ENCODE measurements at places on chromosomes 6 and 20.

DNA sequence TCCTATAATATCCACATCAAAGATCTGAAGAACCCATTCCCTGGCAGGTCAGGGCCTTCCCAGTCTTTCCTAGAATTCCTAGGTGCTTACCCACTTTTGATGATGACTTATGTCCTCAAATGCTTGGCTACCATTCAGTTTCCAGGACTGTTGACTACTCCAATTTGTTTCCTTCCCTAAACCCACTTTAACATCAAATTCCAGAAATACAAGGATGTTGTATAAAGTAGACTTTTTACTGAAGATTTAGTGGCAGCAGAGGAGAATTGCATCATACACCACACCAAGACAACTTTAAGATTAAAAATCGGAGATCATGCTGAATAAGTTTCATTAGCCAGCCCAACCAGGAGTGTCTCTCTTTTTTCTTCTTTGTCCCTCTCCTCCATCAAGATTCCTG, 203.3 kb upstream of the LAMP5 start:
- DNase-seq = peak; percentile 36

DNA sequence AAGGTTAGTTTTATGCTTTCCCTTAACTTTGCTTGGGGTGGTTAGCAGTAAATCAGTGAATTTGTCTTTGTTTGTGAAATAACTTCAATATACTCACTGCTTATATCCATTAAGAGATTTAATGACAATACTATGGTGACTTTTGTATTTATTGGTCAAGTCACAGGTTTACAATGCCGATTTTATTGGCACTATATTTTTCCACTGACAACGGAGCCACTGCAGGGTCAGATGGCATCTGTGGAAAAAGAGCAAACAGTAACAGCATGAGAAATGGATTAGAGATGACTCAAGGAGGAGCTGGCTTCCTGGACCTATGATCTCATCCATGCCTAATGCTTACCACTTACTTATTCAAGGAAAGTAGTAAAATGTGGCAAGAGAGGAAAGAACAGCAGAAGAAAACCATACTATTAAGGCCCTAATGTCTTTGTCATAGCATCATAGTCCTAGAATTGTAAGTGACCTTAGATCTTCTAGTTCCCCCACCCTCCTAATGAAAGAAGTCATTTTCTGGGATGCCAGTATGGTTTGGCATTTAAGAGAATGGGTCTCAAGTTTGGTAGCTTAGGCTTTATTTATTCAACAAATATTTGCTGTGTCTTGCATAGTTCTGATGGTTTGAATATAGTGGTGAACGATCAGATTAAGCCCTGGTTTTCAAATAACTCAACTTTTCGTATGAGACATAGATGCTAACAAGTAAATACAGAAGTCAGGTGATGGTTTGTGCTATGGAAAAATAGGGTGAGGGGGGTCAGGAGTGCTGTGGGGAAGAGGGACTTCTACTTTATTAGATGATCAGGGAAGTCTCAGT, 18.5 kb downstream of the RNF144B start:
- peak; percentile 98 for DNase-seq

DNA sequence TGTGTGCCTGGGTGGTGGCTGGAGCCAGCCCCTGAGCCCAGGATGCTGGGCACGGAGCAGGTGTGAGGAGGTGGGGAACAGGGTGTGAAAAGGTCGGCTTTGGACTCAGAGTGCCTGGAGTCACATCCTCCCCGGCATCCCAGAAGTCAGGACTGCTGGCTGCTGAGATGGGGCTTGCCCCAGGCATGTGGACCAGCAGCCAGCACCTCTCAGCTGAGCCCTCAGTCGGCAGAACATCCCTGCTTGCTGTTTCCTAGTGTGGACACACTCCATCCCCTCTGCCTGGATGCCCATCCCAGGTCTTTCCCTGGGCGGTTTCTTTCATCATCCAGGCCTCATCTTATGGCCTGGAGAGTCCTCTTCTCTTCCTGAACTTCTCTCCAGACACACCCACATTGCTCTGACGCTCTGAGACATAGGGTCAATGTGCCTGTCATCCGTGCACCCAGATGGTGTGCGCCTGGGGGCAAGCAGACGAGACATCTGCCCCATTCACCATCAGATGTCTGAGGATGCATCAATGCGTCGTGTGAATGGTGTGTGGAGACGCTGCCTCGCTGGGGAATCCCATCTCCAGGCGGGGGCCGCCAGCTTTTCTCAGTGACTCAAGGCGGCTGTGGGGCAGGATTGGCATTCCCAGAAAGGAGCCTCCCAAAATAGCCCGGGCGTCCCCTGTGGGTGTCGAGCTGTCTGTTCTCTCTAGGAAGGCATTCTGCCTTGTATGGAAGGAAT, 104.2 kb downstream of the SYCP2 start:
- DNase-seq = no peak

DNA sequence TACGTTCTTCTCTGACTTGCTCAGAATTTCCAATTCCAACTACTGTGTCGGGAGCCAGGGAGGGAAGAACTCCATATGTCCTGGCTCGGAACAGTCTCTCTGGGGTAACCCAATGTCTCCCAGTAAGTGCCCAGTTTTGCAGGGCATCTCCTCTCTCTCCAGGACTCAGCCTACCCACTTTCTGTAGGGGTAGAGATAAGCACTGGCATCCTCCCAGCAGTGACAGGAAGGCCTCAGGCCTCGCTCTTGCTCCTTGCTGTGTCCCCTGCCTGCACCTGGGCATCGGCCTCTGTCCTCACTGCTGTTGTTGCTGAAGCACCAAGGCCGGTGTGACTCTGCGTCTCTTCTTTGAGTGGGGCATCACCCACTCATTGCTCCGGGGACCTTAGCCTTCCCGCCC, 388.9 kb upstream of the JARID2 start:
- no peak for DNase-seq

DNA sequence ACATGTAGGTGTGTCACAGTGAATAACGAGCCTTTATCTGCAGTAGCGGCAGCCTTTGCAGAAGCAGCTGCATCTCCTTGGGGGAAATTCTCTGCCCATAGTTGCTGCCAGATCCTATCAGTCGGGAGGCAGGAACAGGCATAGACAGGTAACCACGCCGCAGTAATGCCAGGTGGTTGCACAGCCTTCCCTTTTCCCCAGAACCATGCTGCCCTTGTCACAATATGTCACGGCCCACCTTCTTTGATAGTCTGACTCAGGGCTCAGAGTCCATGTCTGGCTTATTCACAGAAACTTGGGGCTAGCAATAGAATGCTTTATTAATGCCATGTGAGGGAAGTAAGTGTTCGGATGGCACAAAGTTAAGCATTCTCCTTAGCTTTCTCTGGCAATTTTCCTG, 76.6 kb downstream of the F13A1 start:
- no peak for DNase-seq

All from iris pigment epithelial cell (primary cell).